ENCODE measurements at places on chromosomes 12 and 14.

GRCh38 chr12:65276916-65277530 is 1.5 kb upstream of the MSRB3 start:
- DNase-seq, result no peak

DNA sequence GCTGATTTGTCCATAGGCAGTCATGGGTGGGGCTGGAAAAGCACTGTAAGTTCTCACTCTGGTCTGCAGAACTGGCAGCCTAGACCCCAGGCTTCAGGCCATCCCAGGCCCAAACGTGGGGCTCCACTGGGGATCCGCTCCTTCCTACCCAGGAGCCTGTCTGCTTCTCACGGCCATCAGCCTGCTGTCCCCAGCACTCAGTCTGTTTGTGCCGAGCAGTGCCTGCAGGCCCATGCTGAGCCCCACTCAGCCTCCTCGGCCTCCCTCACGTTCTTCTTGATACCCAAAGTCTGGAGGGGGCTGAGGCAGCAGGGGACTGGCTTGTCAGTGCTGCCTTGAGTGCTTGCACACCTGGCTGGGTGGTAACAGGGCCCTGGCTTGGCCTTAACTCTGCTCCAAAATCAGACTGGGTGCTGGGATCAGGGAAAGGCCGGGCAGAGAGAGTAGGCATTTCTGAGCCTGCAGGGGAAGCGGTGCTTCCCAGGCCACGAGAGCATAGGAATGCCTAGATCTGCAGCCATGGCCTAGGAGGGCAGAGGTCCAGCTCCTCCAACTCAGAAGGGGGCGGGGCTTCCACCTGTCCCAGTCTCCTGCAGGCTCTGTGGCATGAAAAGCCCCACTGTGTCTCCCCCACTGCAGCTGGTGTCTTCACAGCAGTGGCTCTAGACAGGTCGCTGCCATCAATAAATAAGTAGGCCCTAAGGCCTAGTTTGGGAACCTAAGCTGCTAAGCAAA is 772.4 kb upstream of the FBXO33 start:
- DNase-seq, result no peak

DNA sequence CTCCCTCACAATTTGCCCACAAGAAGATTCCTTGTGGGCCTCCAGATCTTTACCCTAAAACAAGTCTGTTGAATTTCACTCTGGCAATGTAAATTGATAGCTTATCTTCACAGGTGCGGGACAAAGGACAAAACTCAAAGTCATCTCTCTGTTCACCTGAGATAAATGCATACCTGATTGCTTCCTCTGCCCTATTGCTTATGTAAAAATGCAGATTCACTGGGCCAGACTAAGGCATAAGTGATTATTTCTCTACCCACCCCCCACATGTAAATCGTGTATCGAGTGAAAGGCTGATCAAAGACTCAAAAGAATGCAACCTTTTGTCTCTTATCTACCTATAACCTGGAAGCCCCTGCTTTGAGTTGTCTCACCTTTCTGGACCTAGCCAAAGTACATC is 316.8 kb downstream of the SSPN start:
- DNase-seq, result no peak

DNA sequence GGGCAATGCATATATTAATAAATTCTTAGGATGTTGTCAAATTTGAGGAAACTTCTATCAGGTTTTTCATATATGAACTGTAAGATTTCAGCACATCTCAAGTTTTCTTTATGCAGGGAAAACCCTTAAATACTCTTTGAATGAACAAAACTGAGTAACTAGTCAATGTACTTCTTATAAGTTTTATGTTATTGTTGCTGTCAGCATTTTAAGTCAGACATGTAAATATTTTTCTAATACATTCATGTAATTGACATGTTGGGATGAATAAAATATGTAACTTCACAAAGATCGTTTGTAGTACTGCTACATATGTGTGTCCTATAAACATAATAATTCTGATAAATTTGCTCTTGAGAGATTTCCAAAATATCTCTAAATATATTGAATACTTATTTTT is 109.6 kb downstream of the BMP4 start:
- no peak for DNase-seq

- DNase-seq, result no peak
Measured at GRCh38 chr12:131105736-131106348, 152.1 kb downstream of the ADGRD1 start.

GRCh38 chr12:98439981-98440581 is 75.3 kb upstream of the TMPO start:
- DNase-seq, result no peak

GRCh38 chr12:46154221-46154985 is 114.4 kb downstream of the SLC38A1 start:
- DNase-seq, result no peak

GRCh38 chr12:52344111-52344510 is 22.9 kb upstream of the KRT83 start:
- DNase-seq, result no peak

DNA sequence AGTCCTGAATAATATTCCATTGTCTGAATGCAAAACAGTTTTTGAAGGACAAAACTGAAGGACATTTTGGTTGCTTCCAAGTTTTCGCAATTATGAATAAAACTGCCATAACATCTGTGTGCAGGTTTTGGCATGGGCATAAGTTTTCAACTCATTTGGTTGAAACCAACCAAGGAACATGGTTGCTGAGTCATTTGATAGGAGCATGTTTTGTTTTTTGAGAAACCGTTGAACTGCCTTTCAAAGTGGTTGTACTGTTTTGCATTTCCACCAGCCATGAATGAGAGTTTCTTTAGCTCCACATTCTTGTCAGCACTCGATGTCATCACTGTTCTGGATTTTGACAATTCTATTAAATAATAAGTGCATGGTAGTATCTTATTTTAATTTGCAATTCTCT is 23.0 kb upstream of the GSG1 start:
- no peak for DNase-seq

DNA sequence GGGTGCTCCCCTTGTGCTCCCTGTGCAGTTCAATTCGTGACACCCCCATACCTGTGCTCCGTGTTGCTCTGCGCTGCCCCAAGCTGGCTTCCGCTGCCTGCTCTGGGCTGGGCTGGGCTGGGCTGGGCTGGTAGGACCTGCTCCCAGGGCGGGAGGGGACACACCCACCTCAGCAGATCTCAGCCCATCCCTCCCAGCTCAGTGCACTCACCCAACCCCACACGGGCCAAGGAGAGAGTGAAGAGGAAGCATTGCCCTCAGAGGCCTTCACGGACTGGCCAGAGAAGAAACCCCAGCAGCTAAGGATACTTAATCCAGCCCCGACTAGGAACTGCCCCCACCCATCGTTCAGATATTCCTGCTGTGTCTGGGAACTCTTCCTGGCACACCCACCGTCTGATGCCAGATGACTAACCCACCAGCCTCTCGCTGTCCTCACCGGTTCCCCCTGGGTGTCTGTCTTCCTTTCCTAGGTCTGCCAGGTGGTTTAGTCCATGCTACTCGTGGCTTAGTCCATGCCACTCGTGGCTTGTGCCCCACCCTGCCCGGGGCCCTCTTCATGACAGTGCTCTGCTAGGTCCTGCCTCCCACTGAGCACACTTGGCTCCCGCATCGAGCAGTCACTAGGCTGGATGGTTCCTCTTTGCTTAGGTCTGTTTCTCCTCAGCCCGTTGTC is at the start of gene LPAR5:
Gene LPAR5 (minus strand): TSS at position 104 of the 676 bp plus-strand sequence. CDS start 14,711 bp downstream, outside the sequence.
- DNase-seq, result no peak

DNA sequence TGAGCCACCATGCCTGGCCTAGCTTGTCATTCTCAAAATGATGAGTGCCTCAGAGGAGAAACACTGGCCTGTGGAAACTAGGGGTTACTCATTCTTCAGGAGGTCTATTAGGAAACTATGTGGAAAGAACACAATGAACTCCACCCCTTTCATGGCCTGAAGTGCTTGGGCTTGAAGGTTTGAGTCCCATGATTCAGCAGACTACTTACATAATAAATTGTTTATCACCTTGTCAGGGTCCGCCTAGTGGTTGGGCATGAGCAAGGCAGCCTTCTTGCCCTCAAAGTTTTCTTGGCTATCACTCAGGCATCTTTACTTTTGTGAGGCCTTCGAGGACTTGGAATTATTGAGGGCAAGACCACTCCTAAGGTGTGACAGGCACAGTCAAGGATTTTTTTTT is 251.2 kb downstream of the ACSS3 start:
- no peak for DNase-seq

GRCh38 chr12:39378341-39378740 is 64.6 kb downstream of the KIF21A start:
- DNase-seq, result no peak

- DNase-seq, result no peak
Measured at GRCh38 chr12:56645201-56645716, 525 bp downstream of the ATP5F1B start.

- no peak for DNase-seq
Measured at GRCh38 chr12:92334552-92334951, 188.9 kb upstream of the BTG1 start.

DNA sequence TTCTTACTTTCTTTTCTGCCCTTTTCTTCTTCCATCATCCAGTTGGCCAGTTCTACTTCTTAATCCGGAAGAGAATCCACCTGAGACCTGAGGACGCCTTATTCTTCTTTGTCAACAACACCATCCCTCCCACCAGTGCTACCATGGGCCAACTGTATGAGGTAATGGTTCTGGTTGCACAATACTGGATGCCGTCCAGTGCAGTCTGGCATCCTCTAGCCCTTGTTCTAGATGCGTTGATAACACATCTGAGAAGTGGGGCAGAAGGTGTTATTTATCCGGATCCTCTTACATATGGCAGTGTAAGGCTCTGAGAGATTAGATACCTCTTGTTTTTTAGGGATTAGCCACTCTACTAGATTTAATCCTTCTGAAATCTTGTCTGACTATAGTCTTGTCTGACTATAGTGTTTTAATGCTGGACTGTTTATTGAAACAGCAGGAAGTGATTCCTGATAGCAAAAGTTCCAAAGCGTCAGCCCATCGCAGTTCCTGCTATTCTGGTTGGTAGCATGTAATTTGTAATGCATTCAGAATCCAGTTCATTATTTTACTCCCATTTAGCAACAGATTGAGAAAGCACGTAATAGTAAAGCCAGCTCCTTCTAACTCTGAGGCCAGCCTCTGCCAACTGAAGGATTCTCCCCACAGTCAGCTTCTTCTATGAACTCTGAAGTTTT is 7.9 kb downstream of the GABARAPL1 start:
- DNase-seq, result no peak

DNA sequence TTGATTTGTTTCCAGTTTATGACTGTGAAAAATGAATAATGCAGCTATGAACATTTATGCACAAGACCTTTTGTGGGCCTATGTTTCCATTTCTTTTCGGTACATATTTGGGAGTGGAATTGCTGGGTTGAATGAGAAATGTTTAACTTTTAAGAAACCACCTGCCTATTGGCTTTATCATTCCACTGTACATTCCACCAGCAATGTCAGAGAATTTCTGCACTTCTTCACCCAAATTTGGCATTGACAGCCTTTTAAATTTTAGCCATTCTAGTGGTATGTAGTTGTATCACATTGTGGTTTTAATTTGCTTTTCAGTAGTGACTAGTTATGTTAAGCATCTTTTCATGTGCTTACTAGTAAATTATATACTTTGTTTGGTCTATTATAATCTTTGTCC is 317.0 kb upstream of the TMTC1 start:
- no peak for DNase-seq

- peak; percentile 7 for DNase-seq
Measured at GRCh38 chr12:111757361-111758119, 9.2 kb upstream of the ALDH2 start.

GRCh38 chr12:114275932-114276785 is 129.8 kb downstream of the TBX5 start:
- DNase-seq, result no peak

DNA sequence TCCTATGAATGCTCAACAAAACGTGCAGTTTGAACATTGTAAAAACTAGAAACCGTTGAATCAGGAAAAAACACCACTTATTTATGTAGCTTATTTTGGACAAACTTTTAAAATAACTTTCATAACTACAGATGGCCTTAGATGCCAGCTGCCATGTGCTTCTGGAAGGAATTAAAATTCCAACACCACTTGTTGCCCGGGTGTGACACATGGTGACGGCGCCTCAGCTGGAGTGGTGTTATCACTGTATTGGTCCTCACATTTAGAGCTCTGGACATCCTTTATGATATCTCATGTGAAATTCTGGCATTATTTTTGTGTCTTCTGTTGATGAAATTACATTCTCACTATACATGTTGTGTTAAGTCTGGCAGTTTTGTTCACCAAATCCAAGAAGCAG is 211.0 kb downstream of the IPO8 start:
- DNase-seq, result no peak

DNA sequence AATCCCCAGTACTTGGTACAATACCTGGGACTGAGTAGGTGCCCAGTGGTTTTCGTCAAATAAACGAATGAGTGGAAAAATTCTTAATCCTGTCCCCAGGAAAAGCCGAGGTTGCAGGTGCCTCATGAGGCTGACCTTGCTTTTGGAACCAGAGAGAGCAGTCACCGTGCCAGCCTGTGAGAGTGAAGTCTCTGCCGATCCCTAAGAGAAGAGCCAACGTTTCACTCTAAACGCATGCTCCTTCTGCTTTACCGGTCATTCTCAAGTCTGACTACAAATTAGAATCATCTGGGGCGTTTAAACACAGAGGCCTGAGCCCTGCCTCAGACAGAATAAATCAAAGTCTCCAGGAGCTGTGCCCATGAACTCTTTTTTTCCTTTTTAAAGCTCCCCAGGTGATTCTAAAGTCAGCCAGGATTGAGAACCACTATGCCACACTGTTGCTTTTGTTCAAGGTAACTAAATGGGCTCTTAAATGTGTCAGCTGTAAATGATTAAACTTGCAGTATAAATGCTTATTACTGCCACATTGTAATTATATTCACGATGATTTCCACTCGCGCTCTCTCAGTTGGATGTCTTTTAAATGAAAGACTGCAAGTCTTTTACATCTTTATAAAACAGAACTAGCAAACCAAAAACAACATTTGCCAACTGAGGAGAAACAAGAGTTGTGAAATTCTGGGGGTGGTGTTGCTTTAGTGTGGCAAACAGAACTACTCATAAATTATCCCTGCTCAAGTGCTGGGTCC is 26.9 kb downstream of the TCP11L2 start:
- DNase-seq, result no peak

GRCh38 chr14:101026341-101026740 is 122.8 kb upstream of the RTL1 start:
- DNase-seq, result no peak

DNA sequence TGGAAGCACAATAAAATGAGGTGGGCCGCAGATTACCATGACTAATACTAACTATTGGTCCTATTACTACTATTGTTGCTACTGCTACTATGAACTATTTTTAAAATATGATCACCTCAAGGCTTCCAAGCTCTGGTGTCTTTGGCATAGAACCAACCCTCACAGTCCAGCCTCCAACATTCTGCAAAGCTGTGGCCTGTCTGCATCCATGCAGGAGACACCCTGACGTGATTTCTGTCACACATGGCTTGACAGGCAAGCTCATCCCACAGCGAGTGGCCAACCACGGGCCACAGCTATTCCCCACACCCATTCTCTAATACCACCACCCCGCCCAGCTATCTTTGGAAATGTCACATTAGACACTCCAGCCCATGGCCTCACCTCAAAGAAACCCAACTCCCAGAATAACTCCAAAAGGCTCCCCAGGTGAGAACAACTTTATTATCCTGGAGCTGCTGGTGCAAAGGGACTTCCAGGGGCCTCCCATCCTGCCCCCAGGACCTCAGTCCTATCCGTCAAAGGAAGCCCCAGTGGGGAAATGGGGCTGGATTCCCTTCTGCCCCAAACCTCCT is 14.4 kb downstream of the ISCU start:
- DNase-seq, result no peak

GRCh38 chr12:89980236-89980635 is 271.6 kb upstream of the ATP2B1 start:
- no peak for DNase-seq

All from DMS79 treated with DMSO at 0.1 percent for 48 hours (cell line).